CD4-positive, alpha-beta T cell treated with Interleukin-6 for 4 hours (primary cell): ENCODE measurements at places on chromosomes 7 and 10.

DNA sequence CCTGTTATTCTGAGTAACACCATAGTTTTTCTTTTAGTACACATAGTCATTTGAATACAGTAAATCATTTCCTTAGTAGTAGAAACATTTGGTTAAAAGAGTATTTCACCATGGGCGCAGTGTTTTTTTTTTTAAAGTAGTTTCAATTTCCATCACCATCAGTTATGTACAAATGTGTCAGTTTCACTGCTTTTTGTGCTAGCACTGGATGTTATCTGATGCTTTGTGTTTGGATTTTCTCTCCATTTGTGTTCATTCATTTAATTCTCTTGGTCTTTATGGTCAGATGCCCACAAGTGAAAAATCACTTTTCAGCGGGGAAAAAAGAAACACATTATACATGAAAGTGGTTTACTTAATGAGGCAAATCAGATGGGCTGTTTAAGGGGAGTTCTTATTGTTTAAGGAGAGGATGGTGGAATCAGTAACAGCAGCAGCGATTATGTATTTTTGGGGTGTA is 16.0 kb upstream of the HK1 start:
- DNase-seq = no peak

- peak; percentile 38 for DNase-seq
Observed at GRCh38 chr10:22345301-22346095, at the start of gene SPAG6. SPAG6 (plus strand) TSS chr10:22345496; CDS start chr10:22345612, 116 bp downstream.

GRCh38 chr7:19665399-19666008 is 43.3 kb downstream of the POLR1F start:
- no peak for DNase-seq

GRCh38 chr10:74910976-74911350 is 84.6 kb downstream of the KAT6B start:
- DNase-seq = no peak

DNA sequence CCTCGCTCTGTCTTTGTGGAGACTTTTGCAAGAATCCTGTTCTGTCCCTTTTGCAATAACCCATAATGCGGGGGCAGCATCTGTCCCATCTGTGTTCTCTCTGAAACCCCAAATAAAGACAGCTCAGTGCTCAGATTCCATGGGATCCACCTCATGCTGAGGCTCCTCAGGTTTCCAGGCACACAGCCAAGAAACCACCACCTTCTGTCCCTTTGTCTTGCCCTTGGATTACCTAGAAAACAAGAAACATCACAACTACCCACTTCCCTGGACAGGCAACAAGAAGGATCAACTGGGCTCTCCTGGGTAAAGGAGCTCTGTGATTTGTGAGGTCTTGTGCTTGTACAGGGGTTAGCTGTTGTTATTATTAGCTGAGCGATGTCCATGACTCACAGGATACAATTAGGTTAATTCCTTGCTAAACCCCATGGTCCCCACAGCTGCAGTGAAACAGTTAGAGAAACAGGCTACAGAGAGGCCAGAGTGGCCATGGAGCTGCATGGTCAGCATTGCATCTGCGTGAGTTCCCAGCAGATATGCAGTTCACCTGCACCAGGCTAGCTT is 50.2 kb downstream of the CXCL12 start:
- DNase-seq = no peak

DNA sequence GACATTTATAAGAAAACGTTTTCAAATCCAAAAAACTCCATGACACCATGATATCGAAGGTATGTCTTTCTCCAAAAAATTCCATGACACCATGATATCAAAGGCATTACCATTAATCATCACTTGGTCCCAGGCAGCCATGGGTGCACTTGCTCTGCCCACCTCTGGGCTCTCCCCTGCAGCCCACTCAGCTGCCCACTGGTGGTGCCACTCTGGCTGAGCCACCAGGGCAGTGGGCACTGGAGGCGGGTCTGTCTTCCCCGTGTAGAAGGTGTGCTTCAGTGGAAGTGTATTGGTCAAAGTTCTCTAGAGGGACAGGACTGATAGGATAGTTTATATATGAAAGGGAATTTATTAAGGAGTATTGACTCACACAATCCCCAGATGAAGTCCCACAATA is 240.4 kb downstream of the KLF6 start:
- no peak for DNase-seq

- no peak for DNase-seq
Observed at GRCh38 chr7:35701287-35701900, 6.5 kb upstream of the HERPUD2 start.

- DNase-seq = no peak
Observed at GRCh38 chr10:132062116-132062515, 3.6 kb upstream of the JAKMIP3 start.

DNA sequence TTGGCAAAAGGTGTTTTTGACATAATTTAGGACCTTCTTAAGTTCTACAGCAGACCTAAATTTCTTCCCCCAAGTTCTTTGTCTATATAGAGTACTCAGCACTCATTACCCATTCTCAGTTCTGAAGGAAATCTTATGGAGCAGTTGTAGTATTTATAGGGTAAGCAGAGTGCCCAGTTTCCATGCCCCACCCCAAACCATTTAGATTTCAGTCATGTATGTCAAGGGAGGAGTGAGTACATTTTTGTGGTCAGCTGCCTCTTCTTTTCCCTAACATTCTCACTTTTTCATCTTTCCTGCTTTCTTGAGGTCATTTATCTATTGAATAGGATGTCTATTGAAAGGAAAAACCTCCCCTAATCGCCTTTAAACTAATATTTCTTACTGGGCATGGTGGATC is 83.3 kb downstream of the KAT6B start:
- no peak for DNase-seq

- no peak for DNase-seq
Observed at GRCh38 chr7:156765901-156766656, 125.5 kb downstream of the RNF32 start.

GRCh38 chr10:69842020-69842419 is 40.3 kb downstream of the COL13A1 start:
- DNase-seq = no peak

DNA sequence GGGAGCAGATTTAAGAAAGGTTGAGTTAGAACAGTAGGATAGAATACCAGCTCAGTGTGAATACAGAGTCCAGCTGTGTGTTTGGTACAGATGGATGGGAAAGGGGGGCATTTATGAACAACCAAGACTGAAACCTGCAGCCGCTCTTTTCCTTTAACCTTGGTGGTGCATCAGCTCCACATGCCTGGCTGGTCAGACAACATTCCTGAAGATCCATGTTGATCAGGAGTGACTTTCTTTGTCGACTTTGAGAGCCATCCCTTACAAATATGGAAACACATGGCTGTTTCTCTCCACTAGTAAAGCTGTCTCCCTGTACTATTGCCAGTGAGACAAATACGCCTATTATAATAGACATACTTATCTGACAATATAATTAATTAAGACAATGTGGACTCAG is 476.5 kb upstream of the IGFBP3 start:
- no peak for DNase-seq

DNA sequence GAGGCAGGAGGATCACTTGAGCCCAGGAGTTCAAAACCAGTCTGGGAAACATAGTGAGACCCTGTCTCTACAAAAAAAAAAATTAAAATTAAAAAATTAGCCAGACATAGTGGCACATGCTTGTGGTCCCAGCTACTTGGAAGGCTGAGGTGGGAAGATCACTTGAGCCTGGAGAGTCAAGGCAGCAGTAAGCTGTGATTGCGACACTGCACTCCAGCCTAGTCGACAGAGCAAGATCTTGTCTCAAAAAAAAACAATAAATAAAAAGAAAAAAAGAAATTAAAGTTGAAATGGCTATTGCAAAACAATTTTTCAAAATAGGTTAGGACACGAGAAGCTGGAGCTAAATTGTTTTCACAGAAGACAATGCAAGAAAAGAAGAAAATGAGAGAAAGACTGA is 379.0 kb upstream of the RNF32 start:
- DNase-seq = no peak

DNA sequence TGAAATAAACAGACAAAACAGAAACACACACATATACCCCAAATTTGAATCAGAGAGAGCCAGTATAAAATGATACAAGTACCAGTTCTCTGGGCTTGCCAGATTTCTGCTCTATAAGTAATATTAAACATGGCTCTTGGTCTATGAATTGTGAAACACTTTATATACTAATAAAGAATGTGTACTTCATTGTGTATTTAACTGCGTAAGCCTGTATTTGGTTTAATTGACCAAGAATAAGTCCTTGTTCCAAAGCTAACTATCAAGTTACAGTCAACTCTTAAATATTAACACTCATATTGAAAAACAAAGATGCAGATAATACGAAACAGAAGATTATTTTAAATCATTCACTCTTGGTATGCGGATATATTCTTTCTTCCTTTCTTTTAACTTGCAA is 8.7 kb downstream of the FGFR2 start:
- no peak for DNase-seq

- DNase-seq = no peak
Observed at GRCh38 chr7:24769851-24770250, 12.6 kb upstream of the GSDME start.

- no peak for DNase-seq
Observed at GRCh38 chr7:1748839-1749173, 78.7 kb downstream of the ELFN1 start.

DNA sequence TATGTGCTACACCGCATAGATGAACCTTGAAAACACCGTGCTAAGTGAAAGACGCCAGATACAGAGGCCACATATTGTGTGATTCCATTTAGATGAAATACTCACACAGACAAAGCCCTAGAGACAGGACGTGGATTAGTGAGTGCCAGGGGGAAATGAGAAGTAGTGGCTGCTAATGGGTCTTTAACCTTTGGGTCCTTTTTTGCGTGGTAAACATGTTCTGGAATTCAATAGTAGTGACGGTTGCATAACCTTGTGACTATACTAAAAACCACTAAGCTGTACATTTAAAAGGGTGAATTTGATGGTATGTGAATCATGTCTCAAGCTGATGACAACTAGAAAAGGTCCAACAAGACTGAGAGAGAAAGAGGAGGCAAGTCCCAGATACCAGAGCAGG is 15.6 kb downstream of the SMKR1 start:
- no peak for DNase-seq

- no peak for DNase-seq
Observed at GRCh38 chr7:28356619-28357018, 55.7 kb upstream of the CREB5 start.

DNA sequence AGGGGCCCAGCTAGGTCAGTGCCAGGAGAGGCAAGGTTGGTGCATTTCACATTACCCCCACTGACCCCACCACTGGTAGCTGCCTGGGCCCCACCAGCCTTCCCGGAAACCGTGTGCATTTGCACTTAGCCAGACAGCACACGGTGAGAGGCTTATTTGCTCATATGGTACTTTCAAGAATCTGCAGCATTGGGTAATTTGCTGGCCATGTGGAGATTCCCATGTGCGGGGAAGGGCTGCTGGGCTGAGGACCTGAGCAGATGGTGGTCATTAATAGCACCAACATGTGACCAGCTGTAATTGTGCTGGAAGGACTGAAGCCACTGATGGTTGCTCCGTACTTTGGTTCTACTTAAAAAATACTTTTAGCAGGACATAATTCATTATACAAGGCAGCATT is 323.8 kb downstream of the DPP6 start:
- DNase-seq = no peak

GRCh38 chr7:150398965-150399320 is 19.8 kb downstream of the ZNF775 start:
- DNase-seq = no peak

- DNase-seq = no peak
Observed at GRCh38 chr10:119403921-119404320, 138.6 kb downstream of the RGS10 start.

GRCh38 chr7:45026984-45027773 is 27.2 kb downstream of the CCM2 start:
- DNase-seq = peak; percentile 54

- DNase-seq = no peak
Observed at GRCh38 chr10:77500754-77501151, 136.9 kb downstream of the KCNMA1 start.

GRCh38 chr7:91247500-91247899 is 16.7 kb upstream of the FZD1 start:
- DNase-seq = no peak

GRCh38 chr7:55425141-55425752 is 60.1 kb downstream of the LANCL2 start:
- no peak for DNase-seq

DNA sequence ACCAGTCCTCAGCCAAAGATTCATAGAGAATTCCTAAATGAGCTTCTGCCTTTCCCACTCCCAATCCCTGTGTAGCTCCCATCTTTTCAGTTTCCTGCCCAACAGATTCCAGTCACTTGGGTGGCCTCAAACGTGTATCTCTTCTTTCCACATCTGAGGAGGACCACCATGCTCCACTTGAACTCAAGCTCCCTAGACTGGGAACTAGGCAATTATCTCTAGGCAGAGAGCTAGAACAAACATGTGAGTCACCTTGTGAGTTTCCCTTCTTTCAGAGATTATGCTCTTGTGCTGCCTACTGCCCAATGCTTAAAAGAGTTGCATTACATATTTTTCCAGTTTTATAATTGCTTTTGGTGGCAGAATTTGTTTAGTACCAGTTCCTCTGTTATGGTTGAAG is 178.0 kb downstream of the MDFIC start:
- no peak for DNase-seq

DNA sequence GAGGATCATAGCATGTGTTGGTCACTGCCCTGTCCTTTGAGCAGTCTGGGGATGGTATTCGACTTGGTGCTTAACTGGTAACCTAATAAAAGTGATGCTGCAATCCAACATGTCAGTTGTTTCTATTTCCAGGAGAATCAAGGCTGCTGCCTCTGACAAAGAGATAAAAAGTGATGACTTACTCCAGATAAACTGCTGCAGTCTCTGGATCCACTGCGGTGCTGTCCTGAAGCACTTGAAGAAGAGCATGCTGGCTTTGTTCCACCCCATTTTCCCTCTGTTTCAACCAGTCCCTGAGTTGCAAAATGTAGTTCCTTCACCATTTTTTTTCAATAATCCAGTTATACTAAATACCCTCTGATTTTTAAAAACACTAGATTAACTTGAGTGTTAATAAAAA is 403.5 kb upstream of the ANKRD30A start:
- DNase-seq = no peak

- DNase-seq = no peak
Observed at GRCh38 chr10:42769673-42770072, 12.9 kb upstream of the BMS1 start.

DNA sequence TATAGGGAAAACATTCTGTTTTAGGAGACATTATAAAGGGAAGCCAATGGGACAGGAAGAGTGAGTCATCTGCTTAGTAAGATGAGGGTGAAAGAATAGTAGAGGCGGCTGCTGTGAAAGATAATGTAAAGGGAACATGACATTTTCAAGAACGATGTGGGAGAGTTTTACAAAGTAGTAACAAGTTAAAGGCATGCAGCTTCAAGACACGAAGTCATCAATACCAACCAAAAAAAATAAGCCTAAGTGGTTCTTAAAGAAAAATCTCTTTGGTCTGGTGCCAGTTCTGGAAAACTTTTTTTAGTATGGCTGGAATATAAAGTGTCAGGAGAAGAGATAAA is 6.1 kb downstream of the GSTO1 start:
- peak; percentile 15 for DNase-seq

- no peak for DNase-seq
Observed at GRCh38 chr7:38307640-38308039, 34.2 kb upstream of the TARP start.

GRCh38 chr7:29435167-29435566 is 128.5 kb upstream of the PRR15 start:
- no peak for DNase-seq
